Large intestine (tissue), 12 donors: ENCODE measurements at places on chromosomes 6 and 20. TPM values are rescaled to one million over a fixed set of nuclear protein-coding genes. Genes with fewer than 3 reads are reported as not detected.

DNA sequence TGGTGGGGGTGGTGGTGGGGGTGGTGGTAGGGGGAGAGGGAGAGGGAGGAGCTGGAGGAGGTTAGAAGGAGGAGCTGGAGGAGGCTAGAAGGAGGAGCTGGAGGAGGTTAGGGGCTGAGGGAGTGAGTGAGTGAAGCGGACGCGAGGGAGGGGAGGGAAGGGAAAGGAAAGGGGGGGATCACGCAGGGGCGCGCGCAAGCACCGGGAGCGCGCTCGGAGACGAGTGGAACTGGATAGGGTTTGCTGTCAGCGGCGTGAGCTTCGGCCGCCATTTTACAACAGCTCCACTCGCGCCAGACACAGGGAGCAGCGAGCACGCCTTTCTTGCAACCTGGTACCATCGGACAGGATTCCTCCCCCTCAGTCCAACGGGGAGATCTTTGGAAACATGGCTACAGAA is 90.5 kb upstream of the FERMT1 start:
- no peak overlapping the region for H3K4me3 ChIP-seq
- no peak for DNase-seq
- no peaks in the 10 kb centered on the region for H3K4me1 ChIP-seq
- H3K36me3 ChIP-seq, result no peaks in the 10 kb centered on the region
- H3K27me3 ChIP-seq, result no peaks in the 10 kb centered on the region

The RAB44 gene
- polyA plus RNA-seq, result 0.04 TPM

The CTNNBL1 gene
- 40.1 TPM for polyA plus RNA-seq

The ECT2L gene
- polyA plus RNA-seq, result 0.13 TPM
